IMR-90 (cell line): ENCODE measurements at places on chromosomes 1 and 21.

- DNase-seq: peak; percentile 51
Measured at GRCh38 chr1:3586986-3587759, 24.1 kb downstream of the MEGF6 start.

DNA sequence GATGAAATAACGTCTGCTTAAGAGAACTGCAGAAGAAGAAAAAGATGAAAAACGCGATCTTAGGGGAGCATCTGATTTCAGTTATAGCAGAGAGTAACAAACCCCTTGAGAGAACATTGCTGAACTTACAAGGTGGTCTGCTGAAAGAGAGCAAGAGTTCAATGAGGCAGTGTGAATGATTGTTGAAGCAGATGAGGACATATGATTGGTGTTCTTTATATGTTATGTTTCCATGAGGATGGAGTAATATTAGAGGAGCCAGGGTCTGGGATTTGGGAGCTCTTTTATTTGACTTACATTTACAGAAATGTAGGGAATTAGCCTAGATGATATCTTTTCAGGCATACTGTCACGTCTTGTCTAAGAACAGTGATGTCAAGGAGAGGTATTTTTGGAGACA lies 1302.0 kb downstream of the KCNT2 start:
- DNase-seq: no peak

DNA sequence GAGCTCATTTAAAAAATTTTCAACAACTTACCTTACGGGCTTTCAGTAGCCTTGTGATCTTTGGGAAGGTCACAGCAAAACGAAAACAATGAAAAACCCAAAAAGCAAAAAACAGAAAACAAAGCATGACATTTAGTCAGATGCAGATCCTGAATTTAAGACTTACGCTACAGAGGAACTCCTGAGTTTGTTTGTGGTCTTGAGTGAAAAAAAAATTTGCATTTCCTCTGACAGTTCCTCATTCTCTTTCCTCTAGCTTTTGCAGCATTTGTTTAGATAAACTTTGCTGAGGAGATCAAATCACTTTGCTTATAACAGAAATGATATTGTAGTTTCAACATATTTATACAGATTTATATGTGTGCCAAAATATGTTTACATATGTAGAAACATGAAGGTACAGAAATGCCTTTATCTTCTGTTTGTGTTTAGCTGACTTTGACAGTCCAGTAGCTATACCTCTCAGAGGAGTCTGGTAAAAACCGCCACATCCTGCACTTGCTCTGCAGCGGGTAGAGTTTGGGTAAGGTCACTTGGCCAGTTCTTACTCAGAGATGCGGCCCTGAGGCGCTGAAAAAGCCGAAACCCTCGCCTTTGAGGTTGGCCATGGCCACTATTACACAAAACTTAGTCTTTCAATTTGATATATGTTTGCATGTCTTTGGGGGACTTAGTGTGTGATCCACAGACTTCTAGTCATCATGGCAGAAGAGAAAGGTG lies 142.5 kb downstream of the TNR start:
- no peak for DNase-seq

DNA sequence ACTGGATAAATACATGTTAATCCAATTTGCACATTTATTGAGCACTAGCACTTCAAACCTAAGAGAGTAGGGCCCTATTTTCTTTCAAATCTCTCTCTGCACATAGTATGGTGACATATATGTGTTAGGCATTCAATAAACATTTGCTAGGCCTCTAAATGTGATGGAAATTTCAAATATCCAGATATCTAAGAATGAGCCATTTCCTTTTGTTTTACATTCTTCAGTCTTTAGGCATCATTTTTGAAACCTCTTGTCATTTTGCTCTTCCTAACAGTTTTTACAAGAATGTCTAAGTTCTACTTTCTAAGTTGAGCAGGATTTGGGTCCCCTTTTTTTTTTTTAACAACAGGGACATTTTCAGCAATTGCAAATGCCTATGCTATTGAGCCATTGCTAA lies 395.7 kb upstream of the ST6GALNAC5 start:
- peak; percentile 27 for DNase-seq

DNA sequence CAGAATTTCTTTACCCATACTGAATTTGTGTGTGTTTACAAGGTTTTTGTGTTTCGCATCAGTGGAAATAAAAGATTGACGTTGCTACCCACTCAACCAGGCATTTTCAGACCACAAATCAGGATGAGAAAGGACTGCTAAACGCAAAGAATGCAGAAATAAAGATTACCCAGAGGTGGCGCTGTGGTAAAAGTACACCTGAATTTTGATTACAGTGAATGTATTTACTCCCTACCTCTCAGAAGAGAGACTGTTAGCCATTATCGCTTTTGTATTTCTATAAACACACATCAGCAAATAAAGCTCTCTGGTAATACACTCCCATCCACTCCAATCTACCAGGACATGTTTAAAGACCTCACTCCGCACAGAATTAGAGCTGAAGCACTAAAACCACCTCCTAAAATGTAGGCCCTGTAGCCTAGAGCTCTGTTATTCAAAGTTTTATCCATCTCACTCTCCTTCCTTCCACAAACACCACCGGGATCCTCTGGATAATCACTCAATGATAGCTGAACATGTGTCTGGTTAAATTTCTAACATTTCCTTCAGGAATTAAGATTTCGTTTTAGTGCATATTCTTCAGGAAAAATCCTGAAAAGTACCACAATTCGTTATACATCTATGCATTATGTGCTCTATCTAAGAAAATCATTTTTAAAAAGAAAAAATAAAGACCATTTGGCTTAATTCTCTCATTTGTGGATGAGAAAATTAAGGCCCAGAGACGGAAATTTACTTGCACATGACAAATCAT lies 2.5 kb upstream of the LMO4 start:
- DNase-seq: peak; percentile 49

DNA sequence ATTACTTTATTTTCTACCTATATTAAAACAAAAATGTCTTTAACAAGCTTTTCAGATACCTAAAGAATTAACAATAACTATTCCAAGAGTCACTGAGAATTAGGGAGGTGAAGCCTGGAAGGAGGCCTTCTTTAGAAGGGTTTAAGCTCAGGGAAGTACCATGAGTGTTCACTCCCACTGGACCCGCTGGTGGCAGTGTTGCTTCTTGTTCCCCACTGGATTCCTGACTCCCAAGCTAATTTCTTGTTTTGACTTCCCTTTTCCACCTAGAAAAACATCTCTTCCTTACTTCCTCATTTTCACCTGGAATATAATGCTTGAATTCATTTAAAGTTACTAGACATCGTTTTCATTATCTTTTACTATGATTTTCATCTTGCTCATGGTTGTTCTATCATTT lies 264.2 kb downstream of the HMCN1 start:
- DNase-seq: no peak

GRCh38 chr1:186983327-186983726 lies 154.6 kb downstream of the PLA2G4A start:
- peak; percentile 98 for DNase-seq

DNA sequence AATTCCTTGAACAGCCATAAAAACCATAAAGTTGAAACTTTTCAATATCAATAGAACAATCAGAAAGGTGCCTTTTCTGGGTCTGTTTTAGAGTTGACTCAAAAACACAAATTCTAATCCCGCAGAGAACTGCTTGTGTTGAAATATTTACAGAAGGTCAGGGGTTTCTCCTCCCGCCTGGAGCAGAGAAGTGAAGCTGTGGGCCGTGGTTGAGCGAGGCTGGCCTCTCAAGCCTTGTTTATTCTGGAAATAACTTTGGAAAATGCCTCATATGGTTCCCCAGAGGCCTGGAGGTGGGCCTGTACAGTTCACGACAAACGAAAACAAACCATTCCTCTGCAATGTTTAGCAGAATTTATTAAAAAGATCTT lies 90.8 kb upstream of the ERRFI1 start:
- DNase-seq: peak; percentile 93

GRCh38 chr1:3367376-3367775 lies 87.1 kb upstream of the ARHGEF16 start:
- DNase-seq: no peak

DNA sequence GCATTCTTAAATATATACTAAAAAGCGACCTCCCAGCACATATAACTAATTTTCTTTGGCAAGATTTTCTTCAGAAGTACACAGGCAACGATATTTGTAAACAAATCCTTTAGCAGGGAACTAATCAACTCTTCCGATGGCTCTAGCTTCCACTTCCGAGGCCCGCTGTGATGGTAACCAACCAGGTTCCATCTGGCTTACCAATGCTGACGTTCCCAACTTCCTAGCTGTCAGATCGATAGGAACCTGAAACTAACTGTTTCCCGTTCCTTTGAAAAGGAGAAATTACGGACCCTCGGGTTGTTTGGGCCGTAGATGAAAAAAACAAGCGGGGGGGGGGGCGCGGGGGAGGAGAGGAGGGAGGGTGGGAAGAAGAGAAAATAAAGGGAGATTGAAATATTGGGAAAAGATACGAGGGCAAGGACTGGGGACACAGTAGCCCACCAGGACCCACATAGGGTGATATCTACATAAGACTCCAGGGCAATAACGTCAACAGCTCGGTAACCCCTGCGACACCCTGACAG lies 513 bp downstream of the GTF2B start:
- peak; percentile 41 for DNase-seq

DNA sequence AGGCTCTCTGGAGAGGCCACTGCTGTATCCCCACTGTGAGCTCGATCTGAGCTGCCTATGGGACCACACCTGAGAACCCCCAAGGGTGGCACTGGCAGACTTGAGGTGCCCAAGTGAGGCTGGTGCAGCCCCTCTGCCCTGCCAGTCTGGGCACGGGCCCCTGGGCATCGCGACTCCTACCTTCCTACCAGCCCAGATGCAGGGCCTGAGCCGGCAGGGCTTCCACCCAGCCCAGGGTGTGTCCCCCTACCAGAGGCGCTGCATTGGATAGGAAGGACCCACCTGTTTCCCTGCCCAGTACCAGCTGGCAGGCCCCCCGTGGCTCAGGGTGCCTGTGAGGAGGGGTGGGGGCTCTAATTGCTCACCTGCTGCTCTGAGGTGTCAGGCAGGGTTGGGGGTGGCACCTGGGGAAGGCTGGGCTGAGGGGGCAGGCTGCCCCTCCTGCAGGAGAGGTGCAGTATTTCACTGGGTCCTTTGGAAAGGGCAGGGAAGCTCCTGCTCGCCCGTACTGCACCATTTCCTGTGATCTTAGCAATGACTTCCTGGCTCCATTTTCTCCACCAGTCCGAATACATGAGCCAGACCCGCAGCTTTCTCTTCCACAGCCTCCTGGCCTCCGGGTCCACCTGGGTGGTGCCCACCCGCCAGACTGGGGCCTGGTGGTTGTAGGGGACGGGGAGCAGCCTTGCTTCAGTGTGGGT lies 11.8 kb downstream of the TP73 start:
- no peak for DNase-seq

- no peak for DNase-seq
Measured at GRCh38 chr1:214550857-214551435, 456 bp downstream of the PTPN14 start.

GRCh38 chr1:226602186-226603021 lies 53.8 kb downstream of the STUM start:
- peak; percentile 78 for DNase-seq

GRCh38 chr1:205576805-205577761 lies 54.7 kb downstream of the ELK4 start:
- no peak for DNase-seq

DNA sequence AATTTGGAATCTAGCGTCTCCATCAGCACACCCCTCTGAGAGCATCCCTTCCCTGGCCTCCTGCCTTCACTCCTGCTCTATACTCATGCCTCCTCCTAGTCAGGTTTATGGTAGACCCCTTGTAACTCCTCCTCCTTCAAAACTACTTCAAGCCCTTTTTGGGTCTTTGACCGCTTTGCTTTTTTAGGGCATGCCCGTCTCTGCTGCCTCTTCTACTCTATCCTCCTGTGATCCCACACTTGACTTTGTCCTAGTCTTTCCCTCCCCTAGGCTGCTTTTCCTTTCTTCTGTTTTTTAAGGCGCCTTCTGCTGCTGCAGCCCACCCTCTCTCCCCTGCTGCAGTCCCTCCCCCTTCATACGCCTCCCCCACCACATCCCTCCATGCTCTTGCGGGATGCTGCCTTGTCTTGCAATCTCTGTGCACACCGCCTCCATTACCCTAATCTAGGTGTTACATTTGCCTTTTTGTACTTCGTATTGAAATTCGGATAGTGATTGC lies 1.5 kb downstream of the SNX27 start:
- DNase-seq: no peak

GRCh38 chr21:32457360-32457840 lies 44.9 kb downstream of the EVA1C start:
- peak; percentile 16 for DNase-seq

GRCh38 chr1:216532251-216532798 lies 109.1 kb upstream of the USH2A start:
- DNase-seq: no peak

- DNase-seq: no peak
Measured at GRCh38 chr1:179775009-179775408, 31.9 kb downstream of the FAM163A start.

- peak; percentile 36 for DNase-seq
Measured at GRCh38 chr1:61588736-61589672, 135.9 kb downstream of the TM2D1 start.

GRCh38 chr1:16248007-16248436 lies 11.0 kb upstream of the CPLANE2 start:
- DNase-seq: no peak

DNA sequence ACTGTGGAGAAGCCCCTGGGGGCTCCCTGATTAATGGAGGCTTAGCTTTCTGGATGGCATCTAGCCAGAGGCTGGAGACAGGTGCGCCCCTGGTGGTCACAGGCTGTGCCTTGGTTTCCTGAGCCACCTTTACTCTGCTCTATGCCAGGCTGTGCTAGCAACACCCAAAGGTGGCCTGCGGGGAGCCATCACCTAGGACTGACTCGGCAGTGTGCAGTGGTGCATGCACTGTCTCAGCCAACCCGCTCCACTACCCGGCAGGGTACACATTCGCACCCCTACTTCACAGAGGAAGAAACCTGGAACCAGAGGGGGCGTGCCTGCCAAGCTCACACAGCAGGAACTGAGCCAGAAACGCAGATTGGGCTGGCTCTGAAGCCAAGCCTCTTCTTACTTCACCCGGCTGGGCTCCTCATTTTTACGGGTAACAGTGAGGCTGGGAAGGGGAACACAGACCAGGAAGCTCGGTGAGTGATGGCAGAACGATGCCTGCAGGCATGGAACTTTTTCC lies 24.8 kb downstream of the PCSK9 start:
- no peak for DNase-seq

DNA sequence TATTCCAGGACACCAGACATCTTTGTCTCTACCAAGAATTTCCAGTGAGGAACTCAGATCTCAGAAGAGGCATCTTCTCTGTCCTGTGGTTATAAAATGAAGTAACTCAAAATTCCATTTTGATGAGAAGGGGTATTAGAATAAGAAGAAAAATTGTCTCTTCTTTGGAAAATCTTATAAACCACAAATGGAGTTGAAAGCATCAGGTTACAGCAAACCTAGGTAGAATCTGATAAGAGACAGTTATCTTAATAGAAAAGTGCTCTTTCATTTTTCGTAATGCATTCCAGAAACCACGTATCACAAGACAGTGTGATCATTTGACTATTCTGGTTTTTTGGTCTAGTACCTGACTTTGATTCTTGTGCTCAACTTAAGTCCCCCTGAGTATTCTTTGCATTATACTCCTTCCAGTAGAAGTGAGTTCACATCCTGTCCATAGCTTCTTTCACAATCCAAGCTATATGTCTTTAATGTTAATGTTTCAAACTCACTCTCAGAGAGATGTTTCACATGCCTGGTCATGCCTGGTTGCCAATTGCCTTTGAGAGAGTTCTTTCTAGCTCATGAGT lies 120.9 kb upstream of the PRDX6 start:
- DNase-seq: peak; percentile 56

- peak; percentile 75 for DNase-seq
Measured at GRCh38 chr1:21573971-21574465, 64.8 kb downstream of the ALPL start.

GRCh38 chr1:239733995-239734394 lies 347.6 kb downstream of the CHRM3 start:
- no peak for DNase-seq
